Astrocyte of the cerebellum (primary cell): ENCODE measurements at places on chromosomes 1 and 21.

DNA sequence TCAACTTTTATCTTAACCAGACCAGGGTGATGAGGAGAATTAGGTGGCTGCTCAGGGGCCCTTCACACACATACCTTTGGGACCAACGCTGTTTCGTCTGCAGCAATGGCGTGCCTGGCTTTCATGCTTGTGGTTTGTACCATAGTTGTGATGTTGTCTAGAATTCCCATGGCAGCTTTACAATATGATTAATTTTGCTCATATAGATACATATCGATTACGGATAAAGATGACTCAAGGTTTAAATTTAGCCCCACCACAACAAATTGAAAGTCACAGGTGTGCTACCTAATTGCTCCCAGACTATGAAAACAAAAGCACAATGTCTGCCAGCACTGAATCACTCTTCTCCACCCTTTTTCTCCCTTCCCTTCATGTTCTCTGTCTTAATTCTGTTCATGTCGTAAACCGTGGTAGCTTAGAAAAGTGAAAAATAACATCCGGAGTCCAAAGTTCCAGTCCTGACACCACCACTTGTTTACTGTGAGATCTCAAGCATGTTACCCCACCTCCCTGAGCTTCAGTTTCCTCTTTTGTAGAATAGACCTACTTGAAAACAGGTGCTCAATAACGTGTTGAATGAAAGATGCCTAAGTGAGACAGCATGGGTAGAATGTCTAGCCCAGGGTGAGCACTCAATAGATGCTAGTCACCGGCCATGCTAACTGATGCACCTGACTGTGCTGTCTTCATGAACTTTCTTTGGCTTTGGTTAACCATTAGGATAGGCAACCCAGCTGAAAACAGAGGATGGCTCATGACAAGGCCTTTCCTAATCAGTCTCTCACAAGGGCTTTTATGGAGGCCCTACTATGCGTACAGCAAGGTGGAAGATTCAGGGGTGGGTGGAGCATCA lies 22.1 kb upstream of the JUN start:
- no peak for DNase-seq

DNA sequence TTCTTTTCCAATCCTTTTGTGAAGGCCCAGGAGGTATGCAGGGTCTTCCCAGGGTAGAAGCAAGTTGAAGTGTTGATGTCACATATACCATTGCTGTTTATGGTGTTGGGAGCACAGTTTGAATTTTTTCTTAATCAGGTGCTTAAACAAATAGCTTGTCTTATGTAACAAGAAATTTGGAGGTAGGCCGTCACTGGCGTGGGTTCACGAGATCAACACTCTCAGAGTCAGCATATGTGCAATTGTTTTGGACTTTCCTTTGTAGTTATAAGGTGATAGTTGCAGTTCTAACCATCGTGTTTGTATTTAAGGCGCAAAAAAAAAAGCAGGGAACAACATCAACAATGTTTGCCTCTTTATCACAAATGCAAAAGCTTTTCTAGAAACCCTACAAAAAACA lies 13.3 kb downstream of the FNBP1L start:
- no peak for DNase-seq

DNA sequence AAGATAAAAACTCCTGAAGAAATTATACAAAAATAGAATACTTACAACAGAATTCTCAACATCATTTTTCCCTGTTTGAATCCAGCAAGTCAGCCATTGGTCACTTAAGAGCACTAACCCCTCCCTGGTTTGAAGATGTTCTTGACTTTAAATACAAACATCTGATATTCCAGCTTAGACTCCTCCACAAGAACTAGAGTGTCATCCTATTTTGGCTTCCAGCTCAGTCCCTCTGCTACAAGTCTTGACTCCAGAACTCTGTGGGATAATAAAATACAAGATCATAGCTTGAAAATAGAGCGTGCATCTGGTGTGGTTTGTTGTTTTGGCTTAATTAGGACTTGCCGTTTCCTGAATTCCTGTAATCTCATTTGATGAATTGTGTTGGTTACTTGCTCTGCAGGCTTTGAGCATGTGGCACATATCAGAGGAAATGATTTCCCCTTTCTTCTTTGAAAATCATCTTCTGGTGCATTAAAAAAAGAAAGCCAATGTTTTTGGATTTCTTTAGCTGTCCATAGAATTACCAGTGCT lies 63.7 kb upstream of the DPT start:
- no peak for DNase-seq

DNA sequence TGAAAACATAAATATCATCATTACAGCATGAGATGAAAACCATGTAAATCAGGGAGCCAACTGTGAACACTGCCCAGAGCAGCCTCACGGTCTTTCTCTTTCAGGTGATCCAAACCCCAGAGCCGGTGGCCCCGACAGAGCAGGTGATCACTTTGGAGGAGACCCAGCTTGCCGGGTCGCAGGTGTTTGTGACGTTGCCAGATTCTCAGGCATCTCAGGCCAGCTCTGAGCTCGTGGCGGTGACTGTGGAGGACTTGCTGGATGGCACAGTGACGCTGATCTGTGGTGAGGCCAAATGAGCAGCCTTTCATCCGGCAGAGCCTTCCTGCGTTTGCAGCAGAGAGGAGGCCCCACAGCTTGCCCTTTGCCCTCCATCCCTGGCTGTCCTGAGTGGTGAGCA lies 37.2 kb upstream of the EPHA8 start:
- no peak for DNase-seq

- no peak for DNase-seq
Measured at GRCh38 chr1:234617986-234618736, 8.2 kb upstream of the IRF2BP2 start.

DNA sequence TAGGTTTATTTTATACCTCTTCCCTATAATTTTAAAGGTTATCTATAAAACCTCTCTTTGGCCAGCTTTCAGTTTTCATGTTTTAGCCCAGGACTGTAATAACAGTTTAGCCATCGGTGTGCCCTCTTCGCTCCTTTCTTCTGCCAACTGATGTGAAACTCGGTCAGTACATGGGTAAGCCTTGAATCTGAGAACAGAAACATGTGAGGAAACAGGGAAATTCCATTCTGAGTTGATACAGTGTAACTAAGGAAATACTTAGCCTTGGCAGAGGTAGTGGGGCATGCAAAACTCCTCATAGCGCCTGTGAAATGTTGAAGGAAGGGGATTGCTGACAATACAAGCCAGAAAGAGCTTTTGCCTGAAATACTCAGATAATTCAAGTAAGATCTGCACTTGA lies 465.2 kb downstream of the NCAM2 start:
- DNase-seq = no peak

- DNase-seq = no peak
Measured at GRCh38 chr1:215160351-215160750, 77.8 kb downstream of the KCNK2 start.

DNA sequence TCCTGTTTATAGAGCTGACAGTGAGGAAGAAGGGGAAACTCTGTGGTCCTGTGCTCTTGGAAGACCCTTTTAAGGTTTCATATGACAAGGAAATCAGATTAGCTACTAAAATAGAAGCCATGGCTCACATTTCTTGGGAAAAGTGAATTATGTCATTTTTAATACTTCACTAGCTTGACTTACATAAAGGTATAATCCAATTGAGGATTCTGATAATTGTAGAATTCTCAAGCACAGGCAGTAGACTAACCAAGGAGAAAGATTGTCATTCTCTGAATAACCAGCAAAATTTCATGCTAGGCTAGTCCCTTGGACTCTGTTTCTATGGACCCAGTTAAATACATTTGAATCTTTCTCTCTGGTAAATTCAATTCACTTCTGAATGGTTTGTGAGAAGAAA lies 613.0 kb upstream of the BEND5 start:
- DNase-seq = no peak

- no peak for DNase-seq
Measured at GRCh38 chr1:207962716-207963426, 51.9 kb upstream of the CD34 start.
